SK-N-DZ (cell line): ENCODE measurements at places on chromosomes 4 and X.
A peak's percentile ranks its signal among the peaks of the same experiment; 100 is the strongest.

DNA sequence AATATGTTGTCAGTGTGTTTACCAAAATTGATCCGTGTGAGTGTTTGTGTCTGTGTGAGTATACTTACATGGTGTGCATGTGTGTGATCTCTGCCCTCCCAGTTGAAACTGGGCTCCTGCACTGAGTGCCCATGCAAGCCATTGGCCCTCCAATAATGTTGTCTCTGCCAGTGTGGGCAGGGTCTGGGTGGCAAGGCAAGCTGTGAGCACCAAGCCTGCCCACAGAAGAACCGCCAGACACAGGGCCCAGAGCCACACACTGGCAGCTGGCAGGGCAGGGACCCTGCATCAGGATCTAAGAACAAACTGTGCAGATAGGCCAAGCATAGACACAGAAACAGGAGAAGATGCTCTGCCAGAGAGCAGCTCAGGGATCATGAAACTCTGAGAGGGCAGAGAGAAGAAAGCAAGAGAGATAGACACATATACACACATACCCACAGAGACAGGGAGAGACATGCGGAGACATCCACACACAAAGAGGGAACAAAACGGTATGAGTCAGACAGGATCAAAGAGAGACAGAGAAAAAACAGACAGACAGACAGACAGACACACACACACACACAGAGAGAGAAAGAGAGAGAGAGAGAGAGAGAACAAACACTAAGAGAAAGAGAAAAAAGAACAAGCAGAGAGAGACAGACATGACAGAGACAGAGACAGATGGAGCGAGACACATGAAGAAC lies 555.0 kb downstream of the MID1IP1 start:
- no peak for DNase-seq

DNA sequence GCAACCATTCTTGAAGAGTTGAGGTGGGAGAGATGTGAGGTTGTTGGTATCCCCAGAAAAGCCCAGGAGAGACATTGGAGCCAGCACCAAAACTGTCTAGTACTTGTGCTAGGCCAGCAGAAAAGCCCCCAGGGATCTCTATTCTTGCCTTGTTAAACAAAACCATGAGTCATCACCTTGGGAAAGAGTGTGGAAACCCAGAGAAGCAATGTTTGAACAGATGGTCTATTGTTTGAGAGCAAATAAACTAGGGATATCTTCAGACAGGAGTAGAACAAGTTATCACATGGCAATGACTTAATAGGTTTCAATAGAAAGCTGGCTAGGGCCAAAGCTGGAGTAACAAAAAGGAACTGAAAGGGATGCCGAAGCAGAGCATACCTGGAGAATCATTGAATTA lies 195.7 kb upstream of the CASK start:
- DNase-seq = no peak

GRCh38 chr4:80538276-80538926 lies 202.9 kb downstream of the CFAP299 start:
- no peak for DNase-seq

DNA sequence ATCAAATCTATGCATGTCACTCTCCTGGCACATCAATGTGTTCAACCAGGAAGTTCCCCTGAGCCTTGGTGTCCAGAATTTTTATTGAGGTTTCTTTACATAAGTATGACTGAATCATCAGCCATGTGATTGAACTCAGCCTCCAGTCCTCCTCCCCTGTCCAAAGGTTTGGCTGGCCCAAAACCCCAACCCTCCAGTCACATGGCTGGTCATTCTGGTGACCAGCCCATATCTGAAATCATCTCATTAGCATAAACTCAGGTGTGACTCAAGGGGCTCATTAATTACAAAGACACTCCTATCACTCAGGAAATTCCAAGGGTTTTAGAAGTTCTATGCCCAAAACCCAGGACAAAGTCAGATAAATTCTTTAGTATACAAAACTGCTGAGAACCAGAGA lies 20.6 kb upstream of the SUPT20HL2 start:
- no peak for DNase-seq

DNA sequence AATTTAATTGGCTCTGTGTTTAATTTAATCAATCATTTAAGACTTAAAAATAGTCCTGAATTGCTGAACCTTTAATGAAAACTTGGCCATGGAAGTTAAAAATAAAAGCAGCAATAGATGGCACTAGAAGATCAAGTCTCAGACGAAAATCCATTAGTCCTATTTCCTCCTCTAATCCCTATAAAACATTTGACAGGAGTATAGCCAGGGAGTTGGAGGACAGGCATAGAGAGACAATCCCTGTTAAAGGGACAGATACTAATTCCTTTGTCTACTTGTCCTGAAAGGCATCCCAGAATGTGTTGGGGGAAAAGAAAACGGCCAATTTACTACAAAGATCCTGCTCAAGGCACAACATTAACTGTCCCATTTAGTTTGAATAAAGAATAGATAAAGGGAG lies 276.3 kb upstream of the TACR3 start:
- peak; percentile 11 for DNase-seq

GRCh38 chr4:37001688-37002436 lies 242.7 kb upstream of the NWD2 start:
- DNase-seq = no peak

- peak; percentile 3 for DNase-seq
These were observed 222.6 kb downstream of the SPIN4 start for GRCh38 chrX:63128509-63128908.

- no peak for DNase-seq
These were observed 3.4 kb downstream of the GPKOW start for GRCh38 chrX:49120091-49120490.

- DNase-seq = no peak
These were observed 220.5 kb upstream of the RPS6KA3 start for GRCh38 chrX:20487227-20487626.

- no peak for DNase-seq
These were observed 39.7 kb upstream of the VCX3B start for GRCh38 chrX:8424912-8425311.

- no peak for DNase-seq
These were observed 63.3 kb downstream of the PTPN13 start for GRCh38 chr4:86657382-86657781.

- no peak for DNase-seq
These were observed 14.9 kb upstream of the TSPAN5 start for GRCh38 chr4:98673288-98673644.
